ENCODE measurements at places on chromosomes 4 and X.

- DNase-seq = no peak
These were observed 45.5 kb upstream of the PBDC1 start for GRCh38 chrX:76127341-76127740.

GRCh38 chrX:33434256-33435092, 223.1 kb upstream of the DMD start:
- peak; percentile 16 for DNase-seq

DNA sequence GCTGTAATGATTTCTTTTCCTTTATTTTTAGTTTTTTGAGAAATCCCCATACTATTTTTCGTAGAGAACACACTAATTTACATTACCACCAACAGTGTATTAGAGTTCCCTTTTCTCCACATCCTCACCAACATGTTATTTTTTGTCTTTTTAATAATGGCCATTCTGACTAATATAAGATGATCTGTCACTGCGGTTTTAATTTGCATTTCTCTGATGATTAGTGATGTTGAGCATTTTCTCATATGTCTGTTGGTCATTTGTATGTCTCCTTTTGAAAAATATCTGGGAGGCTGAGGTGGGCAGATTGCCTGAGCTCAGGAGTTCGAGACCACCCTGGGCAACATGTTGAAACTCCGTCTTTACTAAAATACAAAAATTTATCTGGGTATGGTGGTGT, 30.2 kb downstream of the SPINK2 start:
- no peak for DNase-seq

DNA sequence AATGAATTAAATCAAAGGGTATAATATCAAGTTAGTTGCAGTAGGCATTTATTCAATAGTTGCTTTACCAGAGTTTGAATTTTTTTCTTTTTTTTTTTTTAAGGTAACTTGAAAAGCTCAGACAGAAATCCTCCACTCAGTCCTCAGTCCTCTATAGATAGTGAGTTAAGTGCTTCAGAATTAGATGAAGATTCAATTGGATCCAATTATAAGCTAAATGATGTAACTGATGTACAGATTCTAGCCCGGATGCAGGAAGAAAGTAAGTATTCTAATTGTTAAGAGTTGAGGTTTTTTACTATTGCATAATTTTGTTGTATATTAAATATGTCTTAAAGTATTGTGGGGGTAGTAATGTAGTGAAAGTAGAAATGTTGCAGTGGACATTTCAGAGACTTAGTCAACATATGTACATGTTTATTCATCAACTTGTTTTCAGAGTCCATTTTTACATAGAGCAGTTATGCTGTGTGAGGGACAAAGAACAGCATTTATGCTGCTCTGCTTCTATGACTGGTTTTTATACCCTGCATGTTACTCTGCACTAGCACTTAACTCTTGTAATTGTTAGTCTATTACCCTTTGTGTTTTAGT, 38.4 kb downstream of the SLAIN2 start:
- DNase-seq = no peak

DNA sequence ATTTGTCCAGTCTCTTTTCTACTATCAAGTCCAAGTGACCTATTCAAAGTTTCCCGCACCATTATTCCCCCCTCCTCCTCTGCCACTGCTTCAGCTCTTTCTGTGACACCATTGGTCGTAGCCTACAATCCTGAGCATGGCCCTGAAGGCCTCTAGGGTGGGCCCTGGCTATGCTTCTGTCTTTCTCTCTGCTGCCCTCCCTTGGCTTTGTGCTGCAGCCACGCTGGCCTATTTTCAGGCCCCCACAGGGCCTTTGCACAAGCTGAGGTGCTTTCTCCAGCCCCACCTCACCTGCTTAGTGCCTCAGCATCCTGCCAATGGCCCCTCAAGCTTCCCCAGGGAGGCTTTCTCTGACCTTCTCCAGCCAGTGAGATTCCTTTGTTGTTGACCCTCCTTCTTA, 156.5 kb downstream of the NHS start:
- no peak for DNase-seq

GRCh38 chr4:152565333-152565732, 29.4 kb upstream of the FBXW7 start:
- no peak for DNase-seq

GRCh38 chrX:133897593-133898163, 87.7 kb downstream of the GPC3 start:
- no peak for DNase-seq

- no peak for DNase-seq
These were observed 1.9 kb downstream of the NEUROG2 start for GRCh38 chr4:112513971-112514646.

- DNase-seq = no peak
These were observed 351 bp upstream of the SLC30A9 start for GRCh38 chr4:41989994-41990364.

GRCh38 chr4:16125571-16126445, 42.0 kb upstream of the PROM1 start:
- DNase-seq = no peak

GRCh38 chrX:80022363-80023031, 7.9 kb downstream of the TBX22 start:
- no peak for DNase-seq

All from COLO829 (cell line).